ENCODE measurements at places on chromosomes 11 and 22.

DNA sequence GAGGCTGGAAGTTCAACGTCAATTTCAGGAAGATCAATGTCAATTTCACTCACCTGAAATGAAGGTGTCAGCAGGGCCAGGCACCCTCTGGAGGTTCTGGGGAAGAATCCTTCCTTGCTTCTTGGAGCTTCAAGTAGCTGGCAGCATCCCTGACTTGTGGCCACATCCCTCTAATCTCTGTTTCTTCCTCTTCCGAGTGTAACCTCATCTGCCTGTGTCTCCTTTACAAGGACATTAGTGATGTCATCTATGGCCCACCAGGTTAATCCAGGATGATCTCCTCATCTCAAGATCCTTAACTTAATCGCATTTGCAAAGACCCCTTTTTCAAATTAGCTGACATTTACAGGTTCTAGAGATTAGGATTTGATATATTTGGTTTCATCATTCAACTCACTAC lies 240.8 kb upstream of the MTNR1B start:
- no peak for DNase-seq

DNA sequence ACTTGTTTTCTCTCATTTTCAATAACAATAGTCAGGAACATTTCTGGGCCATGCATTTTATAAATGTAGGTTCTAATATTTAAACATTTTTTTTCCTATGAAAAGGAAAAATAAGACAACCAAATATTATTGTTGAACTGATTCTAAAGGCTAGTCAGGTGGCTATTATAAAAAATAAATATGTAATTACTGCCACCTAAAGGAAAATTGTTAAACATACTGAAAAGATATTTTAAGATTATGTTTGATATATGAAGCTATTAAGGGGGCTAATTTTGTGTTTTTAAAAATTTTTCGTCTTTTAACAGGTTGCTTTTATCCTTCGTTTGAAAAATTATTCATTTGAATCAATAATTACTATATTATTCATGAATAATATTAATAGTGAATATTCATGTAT lies 62.2 kb upstream of the FDX1 start:
- no peak for DNase-seq

- no peak for DNase-seq
Measured at GRCh38 chr11:13206086-13206640, 71.4 kb upstream of the BMAL1 start.

- DNase-seq: no peak
Measured at GRCh38 chr22:26907366-26907765, 250.0 kb downstream of the MIAT start.

- no peak for DNase-seq
Measured at GRCh38 chr11:30483056-30483455, 103.1 kb downstream of the MPPED2 start.

GRCh38 chr11:3867209-3868091 lies 12.0 kb downstream of the STIM1 start:
- DNase-seq: no peak

DNA sequence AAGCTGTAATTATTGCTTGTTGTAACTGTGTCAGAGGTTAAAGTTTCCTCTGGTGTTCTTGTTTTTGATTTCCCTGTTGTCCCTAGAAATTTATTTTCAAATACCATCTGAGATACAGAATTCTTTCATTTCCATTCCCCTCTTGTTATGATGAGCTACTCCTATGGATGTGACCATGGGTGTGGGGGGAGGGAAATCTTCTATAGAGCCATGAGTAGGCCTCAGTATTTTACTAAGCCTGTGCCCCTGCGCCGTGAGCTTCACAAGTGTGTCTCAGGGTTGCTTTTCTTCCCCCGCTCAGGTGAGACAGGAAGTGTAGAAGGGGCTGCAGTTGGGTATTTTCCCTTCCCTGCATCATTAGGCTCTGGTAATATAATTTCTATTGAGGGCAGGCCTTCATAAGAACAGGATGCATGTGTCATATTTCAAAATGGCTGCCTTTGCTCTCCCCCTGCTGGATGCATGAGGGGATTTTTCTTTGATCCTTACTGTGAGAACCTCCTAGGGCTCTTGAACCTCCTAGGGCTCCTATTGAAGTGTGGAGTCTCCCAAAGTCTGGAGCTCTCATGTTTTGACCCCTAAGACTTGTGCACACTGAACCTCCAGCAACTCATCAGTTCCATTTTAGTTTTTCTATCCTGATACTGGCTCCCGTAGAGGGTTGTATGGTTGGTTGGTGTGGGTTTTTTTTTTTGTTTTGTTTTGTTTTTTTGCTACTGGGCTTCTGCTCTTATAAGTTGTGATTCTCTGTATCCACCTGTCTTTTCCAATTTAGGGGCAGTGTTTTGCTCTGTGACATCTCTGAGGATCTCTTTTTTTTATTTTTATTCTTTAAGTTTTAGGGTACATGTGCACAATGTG lies 658.2 kb downstream of the NTM start:
- no peak for DNase-seq

- no peak for DNase-seq
Measured at GRCh38 chr11:60127311-60127811, 38.9 kb downstream of the MS4A2 start.

DNA sequence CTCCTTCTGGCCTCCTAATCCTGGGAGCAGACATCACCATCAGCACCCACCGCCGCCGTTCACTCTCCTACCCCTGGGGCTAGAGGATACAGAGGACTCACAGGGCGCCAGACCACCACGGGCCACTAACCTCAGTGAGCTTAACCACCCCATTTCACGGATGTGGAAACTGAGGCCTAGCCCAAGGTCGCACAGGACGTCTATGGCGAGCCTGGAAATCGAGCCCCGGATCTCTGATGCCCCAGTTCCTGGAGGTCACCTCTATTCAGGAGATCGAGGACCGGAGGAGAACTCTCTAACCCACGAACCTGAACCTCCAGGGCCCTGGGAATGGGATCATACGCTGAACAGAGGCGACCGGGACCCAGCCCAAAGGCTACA lies 349 bp downstream of the TIMM10 start:
- no peak for DNase-seq

DNA sequence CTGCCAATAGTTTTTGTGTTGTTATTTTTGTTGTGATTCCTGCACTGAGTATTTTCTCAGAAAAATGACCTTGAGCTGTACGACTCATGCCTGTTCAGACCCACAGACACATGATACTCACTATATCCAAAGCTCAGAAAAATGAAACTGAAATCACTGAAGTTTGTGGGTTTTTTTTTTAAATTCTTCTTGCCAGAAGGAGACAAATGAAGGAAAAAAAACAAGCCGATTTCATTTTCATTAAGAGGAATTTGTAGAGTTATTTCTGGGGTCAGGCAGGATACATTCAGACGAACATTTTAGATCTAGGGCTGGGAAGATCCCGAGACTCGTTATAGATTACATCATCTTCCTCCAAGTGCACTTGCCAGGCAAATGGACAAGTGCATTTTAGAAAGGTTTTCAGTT lies 60.4 kb downstream of the BMAL1 start:
- no peak for DNase-seq

DNA sequence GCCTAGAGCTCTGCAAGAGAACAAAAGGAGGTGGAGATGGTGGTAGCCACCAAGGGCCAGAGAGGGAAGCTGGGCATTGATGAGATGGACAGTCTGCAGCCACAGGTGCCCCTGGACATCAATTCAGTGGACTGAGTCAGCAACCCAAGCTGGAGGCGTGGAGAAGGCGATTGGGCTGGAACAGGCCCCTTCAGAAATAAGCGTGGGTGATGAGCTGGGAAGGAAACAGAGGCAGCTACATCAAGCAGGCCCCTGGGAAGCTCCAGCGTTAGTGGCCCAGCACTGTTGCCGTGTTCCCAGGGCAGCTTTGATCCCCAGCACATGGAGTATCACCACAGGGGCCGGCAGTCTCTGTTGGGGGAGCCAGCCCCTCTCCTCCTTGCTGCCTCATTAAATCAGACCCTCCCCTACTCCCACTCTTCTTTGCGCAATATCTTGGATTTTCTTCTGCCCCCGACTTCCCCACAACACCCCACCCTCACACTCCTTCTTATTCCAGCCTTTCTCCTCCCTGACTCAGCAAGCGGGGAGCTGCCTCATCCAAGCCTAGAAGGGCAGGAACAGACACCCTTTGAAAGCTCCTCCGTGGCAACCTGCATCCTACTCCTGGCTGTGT lies 31.7 kb upstream of the OAF start:
- DNase-seq: no peak

DNA sequence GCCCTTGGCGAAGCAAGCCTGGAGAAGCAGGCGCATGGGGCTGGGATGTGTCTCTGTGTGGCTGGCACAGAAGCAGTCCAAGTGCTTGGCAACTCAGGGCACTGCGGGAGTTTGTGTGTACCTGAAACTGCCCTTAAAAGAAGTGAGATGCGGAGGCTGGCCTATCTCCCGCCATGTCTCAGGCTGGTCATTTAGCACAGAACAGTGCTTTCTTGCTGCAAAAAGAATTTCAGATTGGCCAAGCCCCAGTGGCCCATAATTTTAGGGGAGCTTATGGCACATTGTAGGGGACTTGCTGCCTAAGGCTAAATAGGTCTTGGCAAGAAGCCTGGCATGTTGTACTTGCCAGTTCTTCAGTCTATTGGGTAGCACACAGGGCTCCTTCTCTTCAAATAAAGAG lies 16.4 kb downstream of the EHF start:
- DNase-seq: no peak

DNA sequence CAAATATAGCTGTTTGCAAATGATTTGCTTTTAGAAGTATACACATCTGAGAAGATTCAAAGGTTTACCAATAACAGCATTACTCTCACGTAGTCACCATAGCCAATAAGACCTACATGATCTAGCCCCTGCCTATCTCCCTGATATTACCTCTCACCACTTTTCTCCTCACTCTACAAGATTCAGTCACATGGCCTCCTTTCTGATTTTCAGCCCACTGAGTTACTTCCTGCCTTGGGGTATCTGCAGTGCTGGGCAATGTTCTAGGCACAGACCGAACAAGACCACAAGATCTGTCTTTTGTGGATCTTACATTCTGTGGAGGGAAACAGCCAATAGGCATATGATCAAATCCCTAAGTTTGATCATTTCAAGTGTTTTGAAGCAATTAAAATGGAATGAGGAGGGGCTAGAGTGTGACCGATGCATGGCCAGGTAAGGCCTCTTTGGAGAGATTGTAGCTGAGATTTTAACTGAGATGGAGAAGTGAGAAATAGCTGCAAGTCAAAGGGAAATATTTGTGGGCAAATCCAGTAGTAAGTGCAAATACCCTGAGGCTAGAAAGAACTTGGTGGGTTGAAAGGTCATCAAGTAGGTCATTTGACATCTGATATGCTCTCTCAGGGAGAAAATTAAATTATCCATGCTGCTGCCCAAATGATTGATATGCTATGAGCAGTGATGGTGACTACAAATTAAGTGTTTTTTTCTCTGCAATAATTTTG lies 43.1 kb downstream of the ARL14EP start:
- DNase-seq: no peak

All from stimulated activated CD8-positive, alpha-beta memory T cell treated with anti-CD3 and anti-CD28 coated beads, Interleukin-15, amount 100 ng/mL, for 24 hours (primary cell).